ENCODE measurements at places on chromosomes 1 and 21.

DNA sequence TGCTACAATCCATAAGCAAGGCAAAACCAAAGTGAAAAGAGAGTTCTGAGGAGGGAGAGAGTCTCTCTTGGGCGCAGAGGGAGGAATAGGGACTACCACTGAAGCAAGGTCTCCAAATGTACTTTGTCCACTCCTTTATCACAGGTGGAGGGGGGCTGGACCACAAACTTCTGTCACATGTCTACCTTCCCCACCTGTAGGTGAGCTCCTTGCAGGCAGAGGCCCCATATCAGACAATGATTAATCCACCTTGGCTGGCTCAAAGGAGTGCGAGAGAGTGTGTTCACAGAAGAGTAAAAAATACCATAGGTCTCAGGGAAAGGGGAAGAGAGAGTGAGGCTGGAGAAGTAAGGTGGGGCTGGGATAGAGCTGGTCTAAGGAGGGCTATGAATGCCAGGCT lies 4.5 kb downstream of the BEND5 start:
- DNase-seq = no peak

DNA sequence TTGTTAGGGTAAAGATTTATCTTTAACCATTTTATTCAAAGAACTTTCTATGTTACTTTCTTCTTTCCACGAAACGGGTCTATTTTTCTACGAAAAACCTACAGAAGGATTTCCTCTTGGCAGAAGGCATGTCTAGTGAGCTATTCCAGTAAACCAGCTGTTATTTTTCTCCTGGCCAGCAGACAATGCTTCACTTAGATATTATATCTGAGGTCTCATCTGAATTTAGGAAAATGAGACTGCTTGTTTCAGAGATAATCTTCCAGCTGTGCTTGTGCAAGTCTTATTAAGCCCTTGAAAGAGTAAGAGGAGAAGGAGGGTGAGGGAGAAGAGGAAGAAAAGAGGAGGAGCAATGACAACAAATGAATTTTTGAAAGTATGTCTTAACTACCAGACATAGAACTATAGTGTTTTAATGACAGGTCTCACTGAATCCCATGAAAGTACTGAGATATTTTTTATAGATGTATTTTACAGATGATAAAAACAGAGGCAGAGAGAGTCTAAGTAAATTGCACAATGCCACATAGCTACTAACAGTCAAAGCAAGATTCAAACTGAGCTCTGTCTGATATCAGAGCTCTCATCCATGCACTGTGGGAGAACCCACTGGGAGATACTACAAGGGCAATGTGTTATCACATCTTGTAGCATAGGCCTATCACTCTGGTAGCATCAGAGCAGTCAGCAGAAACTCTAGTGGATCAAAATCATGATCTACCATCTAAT lies 54.6 kb upstream of the SAMSN1 start:
- DNase-seq = no peak

DNA sequence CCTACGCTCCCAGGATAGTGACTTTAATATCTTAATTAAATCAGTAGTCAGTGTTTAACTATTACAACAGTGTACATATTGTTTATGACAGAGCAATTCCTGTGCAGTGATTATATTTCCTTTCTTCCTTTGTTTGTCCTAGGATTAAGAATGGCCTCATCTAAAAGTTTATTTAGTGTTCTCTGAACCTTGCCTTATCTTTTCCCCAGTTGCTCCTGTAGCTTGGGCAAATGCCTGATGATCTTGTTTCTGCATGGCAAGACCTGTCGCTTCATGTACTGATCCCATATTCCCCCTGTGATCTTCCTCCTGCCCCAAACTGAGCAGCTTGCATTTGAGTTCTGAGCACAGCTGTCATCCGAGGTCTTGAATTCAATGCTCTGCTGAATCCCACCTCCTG lies 69.1 kb upstream of the STUM start:
- no peak for DNase-seq

- no peak for DNase-seq
Observed at GRCh38 chr1:39981385-39981784, 26.4 kb downstream of the MFSD2A start.

DNA sequence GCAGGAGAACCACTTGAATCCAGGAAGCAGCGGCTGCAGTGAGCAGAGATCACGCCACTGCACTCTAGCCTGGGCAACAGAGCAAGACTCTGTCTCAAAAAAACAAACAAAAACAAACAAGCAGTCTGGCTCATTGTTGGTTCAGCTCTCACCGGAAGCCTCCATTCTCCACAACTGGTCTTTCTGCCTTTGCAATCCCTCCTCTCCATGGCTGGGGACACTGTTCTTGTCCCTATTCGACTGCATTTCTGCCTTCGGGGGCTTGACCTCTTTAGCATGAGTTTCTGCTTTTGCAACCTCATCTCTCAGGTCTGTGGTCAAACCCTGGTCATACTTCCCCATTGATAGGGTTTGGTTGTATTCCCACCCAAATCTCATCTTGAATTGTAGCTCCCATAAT lies 216.3 kb upstream of the NR5A2 start:
- no peak for DNase-seq

DNA sequence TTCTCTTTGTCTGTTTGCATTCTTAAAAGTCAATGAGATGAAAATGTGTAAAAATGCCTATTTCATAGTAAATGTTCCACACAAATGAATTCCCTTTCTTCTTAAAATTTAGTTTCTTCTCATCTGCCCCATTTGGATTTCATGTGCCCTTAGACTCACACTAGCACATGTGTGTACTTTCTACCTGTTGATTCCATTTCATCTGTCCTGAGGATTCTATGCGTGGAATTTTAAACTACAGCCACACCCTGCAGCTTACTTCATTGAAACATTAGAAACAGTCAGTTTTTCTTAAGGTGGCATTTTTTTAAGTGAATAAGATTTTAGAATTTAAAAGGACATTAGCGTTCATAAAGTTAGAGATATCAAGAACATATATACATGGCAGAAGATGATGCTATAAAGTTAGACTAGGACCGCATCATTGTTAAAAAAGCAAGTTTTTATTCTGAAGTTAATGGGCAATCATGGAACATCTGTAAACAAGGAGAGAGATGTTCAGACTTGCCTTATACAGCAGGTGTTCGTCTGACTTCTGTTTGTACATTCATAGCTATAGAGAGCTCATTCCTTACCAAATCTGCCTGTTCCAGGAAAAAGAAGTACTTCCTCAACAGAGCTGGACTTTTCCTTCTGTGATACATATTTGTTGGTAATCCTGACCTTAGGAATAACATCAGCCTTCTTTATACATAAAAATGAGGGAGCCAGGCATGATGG lies 3.9 kb upstream of the TUT4 start:
- DNase-seq = no peak

DNA sequence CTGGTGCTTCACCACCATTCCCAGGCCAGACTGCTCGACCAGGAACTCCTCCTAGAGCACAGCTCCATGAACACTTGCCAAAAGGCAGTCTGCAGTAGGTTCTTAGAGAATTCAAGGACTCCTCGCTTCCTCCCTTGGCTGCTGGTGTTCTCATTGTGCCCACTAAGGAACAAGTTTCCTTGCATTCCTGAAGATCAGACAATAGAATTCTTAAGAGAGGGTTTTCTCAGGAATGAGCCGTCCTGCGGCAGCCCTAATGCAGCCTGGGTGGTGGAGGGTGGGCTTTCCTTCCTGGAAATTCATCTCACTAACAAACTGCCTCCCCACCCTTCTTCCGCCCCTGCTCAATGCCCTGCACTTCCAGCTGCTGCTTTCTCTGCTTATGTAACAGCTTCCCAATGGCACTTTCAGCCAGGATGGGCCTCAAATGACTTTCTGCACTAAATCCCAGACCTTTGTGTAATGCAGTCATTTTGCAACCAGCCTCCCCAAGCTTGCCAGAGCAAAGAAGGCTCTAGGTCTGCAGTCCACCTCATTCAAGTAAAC lies 287.9 kb downstream of the PLPP3 start:
- no peak for DNase-seq

DNA sequence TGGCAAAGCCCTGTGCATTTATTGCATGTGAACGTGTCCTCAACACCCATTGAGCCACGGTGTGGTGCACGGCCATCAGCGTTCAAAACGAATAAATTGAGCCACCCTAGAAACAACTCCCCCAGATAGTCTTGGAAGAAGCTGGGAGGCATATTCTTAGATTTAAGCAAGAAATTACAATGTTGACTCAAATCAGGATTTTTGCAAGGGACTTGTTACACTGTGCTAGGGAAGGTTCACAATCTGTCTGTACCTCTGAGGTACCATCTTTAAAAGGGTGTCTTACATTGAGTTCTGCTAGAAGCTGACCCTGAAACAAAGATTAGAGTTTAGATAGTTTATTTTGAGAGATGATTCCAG lies 16.2 kb downstream of the CD247 start:
- DNase-seq = no peak

DNA sequence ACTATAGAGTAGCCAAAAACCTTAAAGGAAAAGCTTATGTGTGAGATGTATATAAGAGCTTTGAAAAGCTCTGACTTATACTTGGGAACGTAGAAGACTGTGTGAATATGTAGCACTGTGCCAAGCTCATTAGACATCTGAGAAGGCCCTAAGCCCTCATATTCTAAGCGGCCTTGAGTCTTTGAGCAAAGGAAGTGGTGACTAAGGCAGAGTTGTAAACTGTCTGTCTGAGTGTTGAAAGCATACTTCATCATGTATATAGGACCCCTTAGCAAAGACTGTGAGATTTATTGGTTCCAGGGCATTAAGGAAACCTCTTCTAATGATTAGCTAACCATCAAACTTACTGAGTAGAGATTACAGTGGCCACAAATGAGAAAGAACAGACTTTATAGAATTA lies 153.3 kb upstream of the LYPLAL1 start:
- DNase-seq = no peak

DNA sequence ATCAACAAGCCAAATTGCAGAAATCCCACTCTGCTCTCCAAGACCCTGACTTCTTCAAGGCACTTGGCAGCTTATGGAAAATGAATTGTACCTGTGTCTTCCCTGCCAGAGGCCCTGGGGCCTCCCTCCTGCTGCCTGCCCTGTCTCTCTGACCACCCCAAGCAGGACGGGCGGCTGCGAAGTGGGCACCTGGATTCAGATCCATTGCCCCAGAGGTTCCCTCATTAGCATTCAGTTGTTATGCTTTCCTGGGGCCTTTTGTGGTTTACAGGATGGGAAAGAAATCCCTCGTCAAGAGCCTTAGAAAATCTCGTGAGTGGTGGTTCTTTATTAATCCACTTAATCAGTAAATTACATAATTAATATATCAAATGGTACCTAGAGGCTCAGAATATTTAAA lies 179.3 kb downstream of the TNR start:
- DNase-seq = no peak

- DNase-seq = no peak
Observed at GRCh38 chr1:228226956-228227791, 19.3 kb downstream of the OBSCN start.

DNA sequence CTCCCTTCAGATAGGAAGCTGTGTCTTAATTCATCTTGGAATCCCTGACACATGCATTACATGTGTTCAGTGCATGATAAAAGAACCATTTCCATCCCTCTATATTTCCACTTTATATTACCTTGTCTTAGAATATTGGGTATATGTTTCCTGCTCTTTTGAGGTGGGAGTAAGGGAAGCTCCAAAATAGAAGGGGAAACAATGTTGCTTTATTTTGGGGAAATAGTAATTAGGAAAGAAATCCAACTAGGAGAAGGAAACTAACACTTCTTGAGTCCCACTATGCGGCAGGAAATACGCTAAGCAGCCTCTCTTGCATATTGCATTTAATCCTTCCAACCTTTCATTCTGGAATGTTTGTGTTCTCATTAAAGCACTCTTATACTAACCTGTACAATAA lies 89.4 kb upstream of the VAV3 start:
- DNase-seq = no peak

DNA sequence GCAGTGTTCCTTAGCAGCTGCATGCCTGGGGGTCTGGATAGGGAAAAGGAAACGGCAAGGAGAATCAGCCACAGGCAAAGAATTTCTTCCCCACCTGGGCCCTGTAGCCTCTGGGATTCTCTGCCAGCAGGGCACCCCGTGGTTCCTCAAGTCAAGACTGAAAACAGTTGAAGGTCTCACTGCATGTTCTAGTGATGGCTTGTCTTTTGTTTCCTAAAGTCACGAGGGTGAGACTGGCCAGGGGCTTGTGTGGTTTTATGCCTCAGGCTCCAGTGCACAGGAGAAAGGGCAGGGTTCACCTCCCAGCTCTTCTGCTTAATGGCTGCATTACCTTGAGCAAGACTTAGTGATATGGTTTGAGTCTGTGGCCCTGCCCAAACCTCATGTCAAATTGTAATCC lies 53.2 kb upstream of the B3GALT5 start:
- DNase-seq = no peak

GRCh38 chr1:115365738-115366137 lies 27.7 kb upstream of the NGF start:
- DNase-seq = no peak

GRCh38 chr1:234871039-234871709 lies 257.5 kb downstream of the TOMM20 start:
- DNase-seq = no peak

- no peak for DNase-seq
Observed at GRCh38 chr1:159746666-159747065, 32.3 kb upstream of the CRP start.

DNA sequence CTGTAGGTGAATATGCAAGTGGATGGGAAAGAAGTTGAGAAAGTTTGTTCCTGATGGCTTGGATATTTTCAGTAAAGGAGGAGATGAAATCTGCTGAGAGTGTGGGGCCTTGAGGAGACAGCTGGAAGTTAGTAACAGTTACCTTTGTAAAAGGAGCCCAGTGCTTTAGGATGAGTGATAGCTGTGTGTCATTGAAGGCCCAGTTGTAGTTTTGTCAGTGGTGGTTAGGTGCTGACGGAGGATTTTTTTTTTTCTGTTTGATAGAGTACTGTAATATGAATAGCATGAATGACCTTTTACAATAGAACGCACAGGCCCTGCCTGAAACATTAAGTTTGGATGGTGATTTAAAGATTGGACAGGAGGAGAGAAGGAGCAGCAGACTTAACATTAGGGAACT lies 33.3 kb downstream of the LRRC8D start:
- no peak for DNase-seq

DNA sequence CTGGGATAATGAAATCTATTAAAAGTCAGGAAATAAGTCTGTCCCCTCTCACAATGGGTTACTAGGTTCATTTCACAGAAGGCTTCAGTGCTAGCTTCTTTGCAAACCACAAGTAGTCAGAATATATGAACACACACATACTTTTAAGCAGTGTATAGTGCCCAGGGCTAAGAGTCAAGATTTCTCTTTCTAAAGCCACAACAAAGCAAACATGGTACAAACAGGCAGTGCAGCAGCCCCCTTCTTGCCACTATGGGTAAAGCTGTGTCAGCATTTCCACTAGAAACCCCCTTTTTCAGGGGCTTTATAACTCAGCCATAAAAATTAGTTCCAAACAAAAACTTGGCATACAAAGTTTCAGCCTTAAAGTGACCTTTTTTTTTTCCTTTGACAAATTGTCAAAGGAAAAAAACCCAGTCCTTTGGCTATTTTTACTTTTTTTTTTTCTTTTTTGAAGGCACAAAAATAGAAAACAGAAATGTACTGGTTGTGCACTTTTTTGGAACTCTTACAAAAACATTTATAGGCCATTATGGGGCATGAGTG lies 315.4 kb downstream of the LMO4 start:
- DNase-seq = no peak
